ENCODE measurements at places on chromosomes 3 and 15.
A peak's percentile ranks its signal among the peaks of the same experiment; 100 is the strongest.

- no peak for DNase-seq
Observed at GRCh38 chr3:68773401-68773800, 158.9 kb downstream of the TAFA4 start.

DNA sequence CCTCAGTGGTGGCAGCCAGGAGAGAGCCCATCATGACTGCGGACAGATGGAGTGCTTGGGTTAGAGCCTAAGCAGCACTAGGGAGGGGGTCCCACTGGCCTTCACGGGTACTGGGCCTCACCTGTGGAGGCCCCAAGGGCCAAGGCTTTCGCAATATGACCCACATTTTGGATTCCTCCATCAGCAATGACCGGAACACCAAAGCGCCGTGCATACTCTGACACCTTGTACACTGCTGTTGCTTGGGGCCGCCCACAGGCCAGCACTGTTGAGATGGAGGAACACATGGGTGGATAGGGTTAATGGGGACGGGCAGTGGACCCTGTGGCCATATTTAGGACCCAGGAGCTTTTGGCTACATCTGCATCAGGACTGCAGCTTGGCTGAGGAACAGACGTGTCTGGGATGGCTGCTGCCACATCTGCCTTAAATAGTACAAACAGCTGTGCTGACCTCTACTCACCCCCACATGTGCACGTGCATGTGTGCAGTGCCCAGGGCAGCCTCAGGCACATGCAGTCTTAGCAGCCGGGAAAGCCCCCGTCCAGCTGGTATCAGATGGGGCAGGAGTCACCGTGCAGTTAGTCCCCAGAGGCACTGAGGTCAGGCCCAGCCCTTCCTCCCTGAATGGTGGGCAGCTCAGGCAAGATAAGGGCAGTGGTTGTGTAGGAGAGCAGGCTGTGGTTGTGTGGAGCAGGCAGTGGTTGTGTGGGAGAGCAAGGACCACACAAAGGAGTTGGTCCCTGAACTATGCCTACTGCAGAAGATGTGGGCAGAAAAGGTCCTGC, 3.3 kb downstream of the NDUFAF3 start:
- DNase-seq, result no peak

GRCh38 chr15:54979964-54980363, 216.8 kb downstream of the RSL24D1 start:
- DNase-seq, result no peak

- DNase-seq, result no peak
Observed at GRCh38 chr15:67098768-67099282, 33.4 kb downstream of the SMAD3 start.

DNA sequence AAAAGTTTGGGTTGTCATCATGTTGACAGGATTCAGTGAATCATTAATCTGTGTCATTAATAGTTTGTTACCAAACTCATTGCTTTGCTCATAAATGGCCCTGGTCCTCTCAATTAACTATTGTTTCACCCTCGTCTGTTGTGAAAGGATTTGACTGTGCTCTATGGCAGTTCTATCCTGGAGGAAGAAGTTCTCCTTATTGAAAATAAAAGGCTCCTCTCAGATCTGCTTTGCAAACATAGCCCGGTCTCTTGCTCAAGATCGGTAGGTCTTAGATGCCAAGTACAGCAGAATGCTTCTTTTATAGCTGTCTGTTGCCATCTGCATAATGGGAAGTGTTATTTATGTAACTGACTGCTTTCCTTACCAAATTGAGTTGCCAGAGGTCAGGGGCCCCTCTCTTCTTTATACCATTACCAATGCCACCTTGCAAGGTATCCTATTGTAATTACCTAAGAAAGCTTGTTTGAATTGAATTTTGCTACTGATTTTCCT, 146.5 kb downstream of the EBLN2 start:
- DNase-seq, result no peak

GRCh38 chr15:65055201-65055870, 10.1 kb downstream of the SLC51B start:
- DNase-seq, result no peak

DNA sequence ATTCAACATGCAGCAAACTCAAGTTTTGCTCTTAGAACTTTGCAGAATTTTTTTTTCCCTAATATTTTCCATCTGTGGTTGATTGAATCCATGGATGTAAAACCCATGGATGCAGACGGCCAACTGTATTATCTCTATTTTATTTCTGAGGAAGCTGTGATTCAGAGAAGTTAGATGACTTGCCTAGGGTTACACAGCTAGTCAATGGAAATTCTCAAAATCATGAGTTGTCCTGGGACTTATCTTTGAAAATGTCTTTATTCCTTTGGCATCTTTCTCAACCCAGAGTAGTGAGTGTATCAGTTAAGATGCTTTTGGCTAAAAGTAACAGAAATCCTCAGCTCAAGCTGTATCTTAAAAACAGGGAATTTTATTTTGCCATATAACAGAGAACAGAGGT, 107.9 kb upstream of the GALNT15 start:
- peak; percentile 51 for DNase-seq

DNA sequence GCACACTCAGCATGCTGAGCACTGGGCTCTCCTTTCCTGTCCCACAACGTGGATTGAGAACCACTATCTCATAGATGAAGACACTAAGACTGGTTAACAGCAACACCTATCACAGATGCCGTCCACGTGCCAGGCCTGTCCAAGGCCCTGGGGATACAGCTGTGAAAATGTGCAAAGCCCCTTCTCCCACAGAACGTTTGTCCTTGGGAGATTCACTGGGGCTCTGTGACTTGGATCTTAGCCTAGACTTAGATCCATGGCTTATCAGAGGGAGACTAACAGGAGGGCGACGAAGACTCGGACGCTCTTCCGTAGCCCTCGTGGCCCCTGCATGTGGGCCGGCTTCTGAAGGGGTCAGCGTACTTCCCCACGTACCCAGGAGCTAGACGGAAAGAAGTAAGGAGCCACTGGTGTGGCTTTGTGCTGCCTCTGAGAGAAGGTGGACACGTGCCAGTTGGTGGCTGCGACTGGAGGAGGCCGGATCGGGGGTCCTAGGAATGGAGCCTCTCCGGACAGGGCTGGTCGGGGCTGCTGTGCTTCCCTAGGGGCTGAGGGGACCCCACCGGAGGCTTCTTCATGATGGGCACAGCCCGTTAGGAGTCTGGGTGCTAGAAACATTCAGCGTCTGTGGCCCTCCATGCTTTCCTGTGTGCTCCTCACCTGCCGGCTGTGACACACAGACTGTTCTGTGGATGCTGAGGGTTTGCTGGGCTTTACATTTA, 964 bp downstream of the NRROS start:
- no peak for DNase-seq

- DNase-seq, result no peak
Observed at GRCh38 chr3:82001276-82001923, 240.0 kb upstream of the GBE1 start.

GRCh38 chr3:134013280-134013679, 16.4 kb downstream of the SLCO2A1 start:
- DNase-seq, result no peak

GRCh38 chr3:57179580-57180410, 14.6 kb upstream of the IL17RD start:
- DNase-seq, result peak; percentile 44

- no peak for DNase-seq
Observed at GRCh38 chr3:46350262-46350565, 3.7 kb upstream of the CCR2 start.

DNA sequence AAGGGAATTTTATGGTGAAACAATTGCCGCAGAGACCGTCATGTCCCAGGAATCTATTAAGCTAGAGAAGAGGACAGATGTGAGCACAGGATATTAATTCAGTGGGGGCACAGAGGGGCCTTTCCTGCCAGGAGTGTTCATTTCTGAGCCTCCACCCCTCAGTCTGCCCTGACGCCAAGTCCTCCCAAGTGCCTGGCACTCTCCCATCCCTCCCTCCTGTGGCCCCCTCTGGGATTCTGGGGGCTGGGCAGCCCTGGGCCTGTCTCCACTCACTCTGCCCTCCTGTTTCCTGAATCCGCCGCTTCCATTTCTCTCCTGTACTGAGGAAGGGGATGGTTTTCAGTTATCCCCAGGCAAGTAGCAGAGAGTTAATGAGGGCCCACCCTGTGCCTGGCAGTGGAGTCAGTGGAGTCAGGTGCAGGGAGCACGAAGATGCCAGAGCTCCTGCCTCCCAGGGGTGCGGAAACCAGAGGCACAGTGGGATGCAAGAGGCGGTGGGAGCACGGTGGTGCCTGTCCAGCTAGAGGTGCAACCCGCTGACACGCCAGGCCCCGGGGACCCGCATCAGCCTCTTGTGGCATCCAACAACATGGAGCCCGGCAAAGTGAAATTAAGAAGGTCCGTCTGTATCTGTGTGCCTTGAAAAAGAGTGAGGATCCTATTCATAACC, 212.5 kb downstream of the XXYLT1 start:
- DNase-seq, result no peak

- DNase-seq, result peak; percentile 42
Observed at GRCh38 chr3:72405943-72406566, 442.2 kb downstream of the SHQ1 start.

DNA sequence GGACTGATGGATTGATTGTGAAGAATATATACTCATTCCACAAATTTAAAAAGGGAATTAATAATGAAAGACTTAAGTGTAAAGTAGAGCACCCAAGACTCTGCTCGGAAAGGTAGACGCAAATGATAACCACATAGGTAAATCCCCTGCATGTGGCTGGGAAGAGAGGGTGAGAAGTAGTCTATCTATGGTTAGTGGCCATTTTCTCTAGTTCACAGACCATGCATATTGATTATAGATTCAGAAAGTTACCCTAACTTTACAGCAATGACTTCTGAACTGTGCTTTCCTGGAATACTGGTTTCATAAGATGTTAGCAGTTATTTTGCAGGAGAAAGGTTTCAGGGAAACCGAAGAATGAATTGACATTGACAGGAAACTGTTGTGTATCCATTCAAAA, 51.7 kb downstream of the CASR start:
- DNase-seq, result no peak

GRCh38 chr3:63324621-63325020, 46.5 kb downstream of the SYNPR start:
- no peak for DNase-seq

DNA sequence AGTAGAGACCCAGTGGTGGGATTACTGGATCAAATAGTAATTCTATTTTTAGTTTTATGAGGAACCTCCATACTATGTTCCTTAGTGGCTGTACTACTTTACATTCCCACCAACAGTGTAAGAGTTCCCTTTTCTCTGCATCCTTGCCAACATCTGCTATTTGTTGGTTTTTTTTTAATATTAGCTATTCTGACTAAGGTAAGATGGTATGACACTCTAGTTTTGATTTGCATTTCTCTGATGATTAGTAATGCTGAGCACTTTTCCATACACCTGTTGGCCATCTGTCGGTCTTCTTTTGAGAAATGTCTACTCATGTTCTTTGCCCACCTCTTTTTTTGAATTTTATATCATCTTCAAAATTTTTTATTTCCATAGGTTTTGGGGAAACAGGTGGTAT, 34.2 kb upstream of the RAP2B start:
- DNase-seq, result no peak
